ENCODE measurements at places on chromosomes 13 and 19.

- DNase-seq = no peak
These were observed 915.3 kb downstream of the UQCRFS1 start for GRCh38 chr19:28297586-28298157.

DNA sequence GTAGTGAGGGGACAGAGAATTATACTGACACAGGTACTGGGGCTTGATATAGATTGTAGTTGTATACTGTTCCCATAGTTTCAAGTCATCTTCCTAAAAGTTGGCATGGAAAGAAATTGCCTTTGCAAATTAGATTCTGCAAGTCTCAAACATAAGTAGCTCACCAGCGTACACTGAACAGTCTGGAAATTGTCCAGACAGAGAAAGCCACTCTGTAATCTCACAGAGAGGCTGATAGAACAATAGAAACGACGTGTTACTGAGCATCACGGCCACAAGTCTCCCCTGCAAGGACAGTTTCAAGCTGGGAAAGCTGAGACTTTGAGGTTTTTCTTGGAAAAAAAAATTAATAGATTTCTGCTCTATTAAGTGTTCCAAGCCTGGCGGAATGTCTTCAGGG lies 228.6 kb downstream of the DNAJC15 start:
- DNase-seq = no peak

DNA sequence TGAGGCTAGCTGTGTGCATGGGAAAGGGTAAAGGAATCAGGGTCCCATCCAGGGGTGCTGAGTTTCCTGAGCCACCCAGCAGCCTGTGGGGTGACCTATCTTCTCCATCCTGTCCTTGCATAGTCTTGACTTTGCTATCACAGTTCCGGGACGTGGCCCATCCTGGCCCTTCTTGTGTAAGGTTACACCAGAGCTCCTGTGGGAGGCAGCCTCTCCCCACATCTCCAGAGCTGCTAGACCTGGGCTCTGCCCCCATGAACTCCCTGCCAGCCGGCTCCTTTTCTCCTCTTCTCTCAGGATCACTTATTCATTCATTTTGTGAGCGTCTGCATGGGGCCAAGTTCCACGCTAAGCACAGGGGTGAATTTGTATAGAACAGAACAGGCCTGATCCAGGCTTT lies 238.9 kb downstream of the TSHZ3 start:
- no peak for DNase-seq

GRCh38 chr19:32195706-32196610 lies 149.5 kb upstream of the ZNF507 start:
- DNase-seq = no peak

GRCh38 chr13:52713894-52714293 lies 25.7 kb downstream of the CNMD start:
- DNase-seq = no peak

DNA sequence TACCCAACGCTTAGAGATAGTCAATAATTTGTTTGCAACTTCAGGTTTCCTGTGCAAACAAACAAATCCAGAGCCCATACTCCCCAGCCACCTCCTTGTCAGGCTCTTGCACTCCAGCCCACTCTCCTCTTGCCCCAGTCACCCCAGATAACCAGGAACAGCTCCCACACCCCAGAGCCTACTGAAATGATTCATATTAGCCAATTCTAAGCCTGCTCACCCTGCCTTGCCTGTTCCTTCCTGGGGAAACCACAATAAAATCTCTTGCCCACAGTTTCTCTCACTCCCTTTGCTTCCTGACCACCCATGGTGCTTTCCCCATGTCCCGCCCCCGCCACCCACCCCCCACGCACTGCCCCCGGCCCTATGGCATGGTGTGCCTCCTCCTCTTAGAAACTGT lies 3.8 kb upstream of the ACTL9 start:
- DNase-seq = no peak

DNA sequence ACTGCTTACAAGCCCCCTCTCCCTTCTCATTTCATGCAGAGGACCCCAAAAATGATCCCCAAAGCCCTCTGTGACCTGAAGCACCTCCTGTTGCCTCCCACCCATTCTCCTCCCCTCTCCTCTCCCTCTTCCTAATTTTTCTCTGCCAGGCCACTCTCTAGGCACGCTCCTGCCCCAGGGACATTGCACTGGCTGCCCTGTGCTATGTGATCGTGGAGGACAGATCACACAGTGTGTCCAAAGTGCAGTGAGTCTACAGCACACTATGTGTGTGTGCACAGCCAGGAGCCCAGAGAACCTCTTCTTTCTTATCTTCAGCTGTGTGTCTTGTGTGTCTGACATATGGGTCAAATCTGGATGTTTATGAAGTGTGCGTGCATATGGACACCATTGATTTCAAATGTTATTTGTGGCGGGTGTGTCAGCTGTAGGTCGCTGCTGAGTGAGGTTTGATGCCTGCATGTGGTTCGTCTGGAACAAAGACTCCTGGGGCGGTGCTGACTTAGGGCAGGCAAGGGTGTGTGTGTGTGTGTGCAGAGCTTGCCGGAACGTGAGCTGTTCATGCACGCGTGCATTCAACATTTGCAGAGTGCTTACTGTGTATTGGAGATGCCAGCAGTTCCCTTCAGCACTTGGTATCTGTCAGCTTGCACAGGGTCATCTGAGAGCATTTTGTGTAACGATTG lies 2.1 kb upstream of the KLHL26 start:
- DNase-seq = no peak

- no peak for DNase-seq
These were observed 56.8 kb downstream of the THSD1 start for GRCh38 chr13:52348983-52349780.

GRCh38 chr13:30486230-30487074 lies 20.7 kb upstream of the HMGB1 start:
- DNase-seq = no peak

- DNase-seq = no peak
These were observed 561.6 kb downstream of the TBC1D4 start for GRCh38 chr13:74920361-74920760.

- no peak for DNase-seq
These were observed 2.8 kb downstream of the ZNF536 start for GRCh38 chr19:30374865-30375552.

GRCh38 chr13:29905845-29906244 lies 55.4 kb upstream of the UBL3 start:
- no peak for DNase-seq

DNA sequence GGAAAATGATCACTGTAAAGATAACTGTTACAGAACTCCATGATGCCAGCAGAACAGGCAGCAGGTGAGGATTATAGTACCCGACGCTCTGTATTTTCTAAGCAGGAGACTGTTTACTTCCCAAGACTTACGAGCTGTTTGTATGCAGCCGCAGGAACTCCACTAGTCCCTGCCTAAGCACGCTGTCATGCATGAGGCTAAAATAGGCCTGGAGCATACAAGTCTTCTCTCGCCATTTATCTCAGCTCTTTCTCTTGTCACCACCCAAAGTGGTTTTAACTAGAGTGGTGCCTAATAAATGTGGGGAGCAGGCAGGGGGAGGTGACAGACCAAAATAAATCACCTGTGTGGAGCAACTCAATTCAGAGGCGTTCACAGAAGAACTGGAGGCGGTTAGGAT lies 175.8 kb downstream of the TDRD3 start:
- no peak for DNase-seq

- no peak for DNase-seq
These were observed 40.5 kb upstream of the KLF5 start for GRCh38 chr13:73018336-73018735.

DNA sequence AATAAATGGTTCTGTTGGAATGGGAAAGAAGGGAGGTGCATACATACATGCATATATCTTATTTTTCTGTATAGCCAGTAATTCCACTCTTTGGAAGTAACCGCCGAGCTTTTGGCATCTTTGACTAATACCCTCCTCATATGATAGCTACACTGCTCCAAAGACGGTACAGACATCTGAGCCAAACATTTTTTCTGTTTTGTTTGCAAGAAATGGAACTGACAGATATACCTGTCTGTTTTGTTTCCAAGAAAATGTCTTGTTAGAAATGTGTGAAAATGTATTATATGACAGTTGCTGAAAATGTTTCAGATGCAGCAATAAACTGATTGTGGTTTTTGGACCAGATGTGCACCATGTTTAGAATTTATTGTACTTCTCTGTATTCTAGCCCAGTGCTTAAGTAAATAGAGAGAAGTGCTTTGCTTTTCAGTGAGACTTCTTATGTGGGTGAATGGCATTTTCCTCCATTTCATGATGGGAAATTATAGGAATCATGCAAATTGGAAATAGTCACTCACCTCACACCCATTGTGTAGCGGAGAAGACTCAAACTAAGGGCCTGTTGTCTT lies 396.9 kb downstream of the KCNRG start:
- DNase-seq = no peak

DNA sequence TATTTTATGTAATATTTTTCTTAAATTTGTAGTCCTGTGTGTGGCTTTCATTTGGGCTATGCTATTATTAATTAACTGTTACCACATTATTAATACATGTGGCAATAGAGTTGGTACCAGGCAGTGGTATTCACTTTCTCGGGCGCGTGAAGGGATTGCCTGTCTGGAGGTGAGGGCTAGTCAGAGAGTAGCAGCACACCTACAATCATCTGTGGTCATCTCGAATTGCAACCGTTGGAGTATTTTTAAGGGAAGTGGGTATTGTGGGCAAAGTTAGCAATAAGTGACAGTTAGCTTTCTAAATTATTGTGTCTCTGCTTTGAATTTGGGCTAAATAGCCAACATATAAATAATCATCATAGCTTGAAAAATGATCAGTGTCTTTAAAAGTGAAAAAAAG lies 20.0 kb upstream of the GPR18 start:
- DNase-seq = no peak

DNA sequence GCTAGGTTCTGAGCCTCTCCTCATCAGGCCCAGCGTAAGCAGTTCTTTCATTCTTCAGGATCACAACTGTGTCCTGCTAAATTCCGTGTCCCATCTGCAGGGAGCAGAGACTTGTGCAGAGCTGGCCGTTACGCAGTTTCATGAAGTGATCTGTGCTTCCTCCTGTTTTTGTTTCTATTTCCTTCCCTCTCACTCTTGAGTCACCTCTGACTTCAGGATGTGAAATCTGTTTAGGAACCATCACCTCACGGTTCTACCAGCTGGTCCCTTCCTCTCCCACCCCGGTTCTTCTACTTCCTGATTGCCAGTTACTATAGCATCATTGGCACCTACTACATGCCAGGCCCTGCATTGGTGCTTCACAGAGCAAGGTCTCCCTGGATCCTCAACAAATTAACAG lies 8.5 kb downstream of the MAU2 start:
- DNase-seq = no peak

Data from omental fat pad (tissue), 4 donors.